ENCODE measurements at places on chromosomes 4 and X. TPM values are rescaled to one million over a fixed set of nuclear protein-coding genes. Genes with fewer than 3 reads are reported as not detected.

Gene NALF2
- not detected for total RNA-seq

Gene CT47B1
- not detected for total RNA-seq

Gene NXF2
- not detected for total RNA-seq

Gene HERC3
- 12.9 TPM for total RNA-seq

Gene INTU
- 2.1 TPM for total RNA-seq

Gene HS3ST1
- total RNA-seq, result 10.1 TPM

Gene IL2RG
- not detected for total RNA-seq

Gene ELK1
- total RNA-seq, result 30.1 TPM

Gene GNRHR
- total RNA-seq, result not detected

Gene VEGFC
- 26.8 TPM for total RNA-seq

Gene NFKB1
- total RNA-seq, result 23.8 TPM

Gene RGN
- not detected for total RNA-seq

Gene PPARGC1A
- total RNA-seq, result 0.42 TPM

Gene PRRG1
- total RNA-seq, result 14.4 TPM

Gene PHF8
- 9.5 TPM for total RNA-seq

Gene MAGEA11
- total RNA-seq, result not detected

Gene TMEM47
- total RNA-seq, result 2.0 TPM

Gene SCRG1
- not detected for total RNA-seq

Gene FAAH2
- total RNA-seq, result 6.6 TPM

Gene ASB9
- total RNA-seq, result 2.6 TPM

Gene CNGA1
- total RNA-seq, result 5.1 TPM

Gene IL21
- not detected for total RNA-seq

Gene SERTM2
- not detected for total RNA-seq

Gene TLL1
- total RNA-seq, result 0.92 TPM

Gene DHRSX
- 15.2 TPM for total RNA-seq

Gene CPLX1
- total RNA-seq, result 0.28 TPM

Gene MAGEB2
- total RNA-seq, result not detected

Gene NDST3
- not detected for total RNA-seq

Gene RBM3
- 144 TPM for total RNA-seq

Gene GSX2
- total RNA-seq, result not detected

Gene ARMCX1
- 8.4 TPM for total RNA-seq

Gene PNMA5
- total RNA-seq, result not detected

Gene GPC3
- 6.9 TPM for total RNA-seq
